ENCODE measurements at places on chromosomes 5 and 9. TPM values are rescaled to one million over a fixed set of nuclear protein-coding genes. Genes with fewer than 3 reads are reported as not detected.

DNA sequence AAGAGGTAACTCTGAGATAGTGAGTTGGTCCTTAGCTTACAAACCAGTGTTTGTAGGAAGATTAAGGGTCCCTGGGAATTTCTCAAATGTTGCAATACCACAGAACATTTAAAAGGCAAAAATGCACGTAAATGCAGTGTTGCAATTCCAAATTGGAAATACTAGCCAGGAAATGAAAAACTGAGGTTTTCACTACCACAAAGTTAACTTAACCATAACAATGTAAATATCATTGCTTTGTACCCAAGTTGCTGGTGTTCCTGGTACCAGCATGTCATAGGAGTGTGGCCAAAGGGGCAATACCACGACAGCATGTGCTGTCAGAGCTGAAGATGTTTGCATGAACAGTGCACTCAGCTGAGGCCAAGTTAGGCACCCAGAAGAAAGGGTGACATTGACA is 382.9 kb downstream of the GLIS3 start:
- no peak overlapping the region for H3K4me3 ChIP-seq
- H3K27ac ChIP-seq, result no peak overlapping the region
- no peaks in the 10 kb centered on the region for H3K36me3 ChIP-seq
- DNase-seq, result no peak
- H3K27me3 ChIP-seq, result no peaks in the 10 kb centered on the region

Gene ISOC1
- total RNA-seq, result 42.9 TPM

DNA sequence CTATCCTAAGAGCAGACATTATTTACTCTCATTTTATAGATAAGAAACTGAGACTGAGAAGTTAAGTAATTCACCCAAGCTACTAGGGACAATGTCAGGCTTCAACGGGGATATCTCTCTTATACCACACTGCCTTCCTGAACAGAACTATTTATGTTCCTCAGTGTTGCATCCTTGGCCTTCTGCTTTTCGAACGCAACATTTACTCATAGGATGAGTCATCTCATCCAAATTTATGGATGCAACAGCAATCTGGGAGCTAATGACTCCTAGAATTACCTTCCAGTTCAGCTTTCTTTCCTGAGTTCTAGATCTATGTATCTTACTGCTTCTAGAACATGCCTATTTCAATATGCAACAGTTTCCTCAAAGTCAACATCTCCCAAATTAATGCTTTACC is 103.6 kb upstream of the PAM start:
- no peaks in the 10 kb centered on the region for H3K36me3 ChIP-seq
- no peak overlapping the region for H3K4me3 ChIP-seq

DNA sequence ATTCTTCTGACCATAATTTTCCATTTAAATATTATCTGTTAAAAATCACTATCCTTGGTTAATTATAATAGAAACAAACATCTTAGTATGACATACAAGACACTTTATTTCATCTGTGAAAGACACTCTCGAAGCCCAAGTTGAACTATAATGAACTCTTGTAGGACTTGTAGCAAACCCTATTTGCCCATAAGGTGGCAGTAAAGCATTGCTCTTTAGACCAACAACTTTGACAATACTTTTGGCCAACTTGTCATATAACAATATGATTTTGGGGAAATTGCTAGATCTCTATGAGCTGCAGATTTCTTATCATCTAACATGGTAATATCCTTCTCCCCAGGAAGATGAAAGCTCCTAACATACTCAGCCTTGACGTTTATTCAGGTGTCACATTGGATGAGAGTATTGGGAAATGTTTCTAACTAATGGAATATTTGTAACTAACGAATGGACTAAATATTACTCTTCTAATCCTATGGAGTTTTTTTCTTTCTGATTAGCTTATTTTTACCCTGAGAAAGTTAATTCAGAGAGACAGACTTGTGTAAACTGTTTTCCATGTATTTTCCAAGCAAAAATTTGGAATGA is 11.0 kb downstream of the SPINK14 start:
- no peak overlapping the region for H3K27ac ChIP-seq
- no peak overlapping the region for H3K4me3 ChIP-seq
- no peaks in the 10 kb centered on the region for H3K27me3 ChIP-seq
- peak; percentile 48 for DNase-seq
- H3K4me1 ChIP-seq, result no peaks in the 10 kb centered on the region

DNA sequence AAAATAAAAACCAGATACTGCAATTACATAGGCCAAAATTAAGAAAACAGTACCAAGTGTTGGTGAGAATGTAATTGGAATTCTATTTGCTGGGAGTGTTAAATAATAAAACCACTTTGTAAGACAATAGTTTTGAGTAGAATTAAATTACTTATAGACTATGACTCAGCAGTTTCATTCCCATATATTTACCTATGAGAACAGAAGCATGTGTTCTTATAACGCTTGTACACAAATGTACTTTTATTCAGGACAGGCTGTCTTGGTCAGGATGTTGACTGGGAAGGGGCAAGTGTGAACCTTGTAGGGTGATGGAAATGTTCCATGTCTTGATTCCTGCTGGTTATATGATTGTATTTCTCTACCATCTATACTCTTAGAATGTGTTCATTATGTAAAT is 56.3 kb downstream of the ERBIN start:
- peaks cover 6% of the 10 kb centered on the region for H3K4me1 ChIP-seq
- no peak overlapping the region for H3K4me3 ChIP-seq
- no peak overlapping the region for H3K27ac ChIP-seq
- no peaks in the 10 kb centered on the region for H3K36me3 ChIP-seq
- DNase-seq, result no peak

DNA sequence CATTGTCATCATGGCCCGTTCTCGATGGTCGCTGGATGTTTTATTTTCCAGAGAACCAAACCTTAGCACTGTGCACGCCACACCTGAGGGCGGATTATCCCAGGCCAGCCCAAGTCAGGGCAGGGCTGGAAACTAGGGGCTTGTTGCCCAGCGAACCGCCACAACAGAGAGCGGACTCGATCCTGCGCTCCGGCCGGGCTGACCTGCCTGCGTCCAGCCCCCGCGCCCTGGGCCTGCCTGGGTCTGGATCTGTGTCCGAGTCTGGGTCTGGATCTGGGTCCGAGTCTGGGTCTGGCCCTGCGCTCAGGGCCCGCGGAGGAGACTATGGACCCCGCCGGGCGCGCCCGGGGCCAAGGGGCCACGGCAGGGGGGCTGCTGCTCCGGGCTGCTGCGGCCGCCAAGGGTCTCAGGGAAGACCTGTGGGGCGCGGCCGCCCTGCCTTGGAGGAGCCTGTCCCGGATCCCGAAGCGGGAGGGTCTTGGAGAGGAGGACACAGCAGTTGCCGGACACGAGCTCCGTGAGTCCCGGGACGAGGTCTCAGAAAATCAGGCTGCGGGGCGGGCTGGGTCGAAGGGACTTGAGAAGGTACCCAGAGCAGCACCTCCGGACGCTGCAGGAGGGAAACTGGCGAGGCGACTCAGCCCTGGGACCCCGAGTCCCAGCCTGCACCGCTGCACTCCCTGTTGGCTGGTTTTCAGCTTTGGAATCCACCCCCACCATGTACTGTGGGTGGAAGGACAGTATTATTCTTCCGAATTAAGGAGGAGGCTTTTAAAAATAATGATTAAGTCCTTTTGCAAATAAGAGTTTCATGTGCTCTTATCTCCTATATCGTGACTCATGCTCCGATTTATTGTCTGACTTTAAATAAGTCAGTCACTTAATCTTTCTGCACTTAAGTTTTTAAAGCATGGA is at the start of gene ANKDD1B:
Gene ANKDD1B (plus strand): TSS at position 143 of the 915 bp plus-strand sequence. CDS start 182 bp downstream, at position 325.
- no peak within 1 kb of the TSS for H3K27ac ChIP-seq
- no peak within 1 kb of the TSS for H3K4me3 ChIP-seq
- no peaks in the 10 kb centered on the region for H3K4me1 ChIP-seq
- no peaks in the 10 kb centered on the region for H3K36me3 ChIP-seq

DNA sequence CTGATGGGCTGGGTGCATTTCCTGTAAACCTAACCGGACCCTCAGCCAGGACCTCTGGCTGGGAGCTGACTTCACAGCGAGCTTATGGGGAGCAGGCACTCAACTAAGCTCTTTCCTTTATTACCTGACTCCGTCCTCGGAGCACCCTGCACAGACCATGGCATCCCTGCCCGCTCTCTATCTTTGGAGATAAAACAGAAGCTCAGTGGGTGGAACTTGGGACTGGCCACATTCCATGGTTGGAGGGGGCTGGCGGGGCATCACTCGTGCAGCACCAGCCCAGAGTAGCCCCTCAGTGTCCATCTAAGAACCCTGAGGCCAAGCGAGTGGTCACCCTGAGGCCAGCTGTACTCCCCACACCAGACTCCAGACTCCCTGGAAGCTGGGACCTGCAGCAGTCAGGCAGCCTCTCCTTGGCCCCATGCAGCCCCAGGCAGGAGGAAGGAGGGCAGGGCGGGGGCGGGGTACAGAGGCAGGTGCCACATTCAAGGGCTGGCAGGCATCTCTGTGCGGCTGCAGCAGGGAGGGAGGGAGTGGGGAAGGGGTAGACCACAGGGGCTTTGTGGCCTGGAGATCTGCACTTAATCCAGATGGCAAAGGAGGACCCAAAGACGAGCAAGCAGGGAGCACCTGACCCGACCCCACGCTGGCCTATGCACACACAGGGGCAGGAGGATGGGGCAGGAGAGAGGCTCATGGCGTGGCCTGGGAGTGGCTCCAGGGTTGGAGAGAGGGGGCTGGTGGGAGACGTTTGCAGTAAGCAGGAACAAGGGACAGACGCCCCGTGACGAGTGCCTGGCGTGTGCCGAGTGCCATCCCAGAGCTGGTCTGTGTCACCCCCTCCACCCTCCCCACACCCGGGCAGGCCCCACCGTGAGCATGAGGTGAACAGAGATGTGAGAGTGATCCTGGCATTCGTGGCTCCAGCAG is 26.1 kb downstream of the GLT6D1 start:
- H3K27ac ChIP-seq, result no peak overlapping the region
- no peak overlapping the region for H3K4me3 ChIP-seq
- DNase-seq, result no peak

Gene TIGD6
- 2.1 TPM for total RNA-seq

- no peak for DNase-seq
- no peaks in the 10 kb centered on the region for H3K36me3 ChIP-seq
- H3K4me1 ChIP-seq, result no peaks in the 10 kb centered on the region
- H3K4me3 ChIP-seq, result no peak overlapping the region
- H3K27ac ChIP-seq, result no peak overlapping the region
Observed at GRCh38 chr9:37037503-37038301, 3.6 kb upstream of the PAX5 start.

DNA sequence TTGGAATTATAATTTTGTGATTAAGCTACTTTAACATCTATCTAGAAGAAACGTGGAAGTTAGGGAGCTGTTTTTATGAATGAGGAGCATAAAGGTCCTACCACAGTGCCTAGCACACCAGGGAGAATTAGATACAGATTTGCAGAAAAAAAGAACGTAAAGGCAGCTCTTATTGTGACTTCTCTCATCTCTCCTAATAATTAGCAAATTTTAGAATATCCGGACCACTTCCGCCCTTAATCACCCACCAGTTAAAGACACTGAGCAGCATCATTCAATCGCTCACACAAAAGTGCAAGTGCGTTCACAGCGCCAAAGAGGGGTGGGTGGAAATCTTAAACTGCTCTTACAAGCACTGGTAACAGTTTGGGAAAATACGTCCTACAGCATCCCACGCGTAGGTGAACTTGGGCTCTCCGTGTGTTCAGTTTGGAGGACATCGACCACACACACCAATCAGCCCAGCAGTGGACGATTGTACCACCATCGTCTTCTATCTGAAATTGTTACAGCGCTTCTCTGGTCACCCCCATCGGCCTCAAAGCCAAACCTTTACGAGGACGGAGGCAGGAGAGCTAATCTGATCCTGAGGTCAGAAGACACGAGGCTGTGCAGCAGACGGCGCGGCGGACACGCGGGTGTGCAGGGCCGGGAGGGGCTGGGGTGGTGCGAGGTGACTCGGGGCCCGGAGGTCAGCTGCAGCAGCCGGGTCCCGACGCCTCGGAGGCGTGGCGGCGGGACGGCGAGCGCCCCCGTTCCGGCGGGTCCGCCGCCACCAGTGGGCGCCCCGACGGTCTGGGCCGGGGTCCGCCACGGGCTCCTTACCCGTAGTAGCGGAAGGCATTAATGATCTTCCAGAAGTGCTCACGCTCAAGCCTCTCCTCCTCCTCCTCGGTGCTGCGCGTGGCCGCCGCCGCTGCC is 646 bp downstream of the CARNMT1 start:
- H3K27me3 ChIP-seq, result no peaks in the 10 kb centered on the region
- H3K4me3 ChIP-seq, result peak overlapping the region; percentile 89
- H3K36me3 ChIP-seq, result peaks cover 3% of the 10 kb centered on the region
- H3K4me1 ChIP-seq, result peaks cover 19% of the 10 kb centered on the region

DNA sequence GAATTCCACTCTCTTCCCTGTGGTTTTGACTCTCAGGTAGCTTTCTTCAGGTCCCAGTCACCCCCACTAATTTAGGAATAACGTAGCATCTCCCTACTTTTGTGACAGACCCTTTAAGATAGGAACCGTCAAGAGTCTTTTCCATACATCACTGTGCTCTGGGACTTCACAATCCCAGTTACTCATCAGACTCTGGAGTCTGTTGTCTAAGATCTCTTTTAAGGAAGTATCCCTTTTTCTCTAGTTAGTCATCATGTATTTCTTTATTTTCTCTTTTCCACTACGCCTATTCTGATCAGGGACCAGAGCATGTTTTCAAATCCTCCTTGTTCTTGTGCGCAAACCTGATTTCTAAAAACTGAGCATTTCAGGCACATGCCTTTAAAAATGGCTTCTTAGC is 143.0 kb downstream of the GOLPH3 start:
- H3K4me3 ChIP-seq, result no peak overlapping the region
- H3K27me3 ChIP-seq, result no peaks in the 10 kb centered on the region

Gene ZDHHC11
- total RNA-seq, result 17.0 TPM

DNA sequence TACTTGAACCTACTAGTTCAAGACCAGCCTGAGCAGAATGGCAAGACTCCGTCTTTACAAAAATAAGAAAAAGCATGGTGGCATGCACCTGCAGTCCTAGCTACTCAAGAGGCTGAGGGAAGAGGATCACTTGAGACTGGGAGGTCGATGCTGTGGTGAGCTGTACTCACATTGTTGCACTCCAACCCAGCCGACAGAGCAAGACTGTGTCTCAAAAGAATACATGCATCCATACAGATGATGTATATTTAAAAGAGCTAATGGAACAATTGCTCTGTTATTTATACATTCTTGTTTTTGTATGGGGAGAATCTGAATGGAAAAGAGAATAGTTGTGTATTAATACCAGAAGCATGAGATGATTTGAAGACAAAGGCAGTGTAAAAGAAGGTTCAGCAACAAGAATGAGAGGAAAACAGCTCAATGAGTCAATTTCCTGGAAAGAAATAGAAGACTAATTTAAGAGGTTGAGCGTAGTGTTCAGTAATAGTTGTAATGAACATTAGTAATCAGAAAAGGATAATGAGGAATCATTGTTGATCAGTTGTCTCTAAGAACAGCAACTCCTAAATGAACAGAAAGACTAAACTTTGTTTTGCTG is 1.9 kb upstream of the LRRC70 start:
- no peaks in the 10 kb centered on the region for H3K4me1 ChIP-seq
- no peak overlapping the region for H3K27ac ChIP-seq
- H3K4me3 ChIP-seq, result no peak overlapping the region
- no peak for DNase-seq
- H3K27me3 ChIP-seq, result no peaks in the 10 kb centered on the region
- no peaks in the 10 kb centered on the region for H3K36me3 ChIP-seq

Gene AK3
- total RNA-seq, result 43.0 TPM

Measured in HCT116 (cell line).